Progenitor cell of endocrine pancreas (in vitro differentiated cells): ENCODE measurements at places on chromosomes 12 and 14.

DNA sequence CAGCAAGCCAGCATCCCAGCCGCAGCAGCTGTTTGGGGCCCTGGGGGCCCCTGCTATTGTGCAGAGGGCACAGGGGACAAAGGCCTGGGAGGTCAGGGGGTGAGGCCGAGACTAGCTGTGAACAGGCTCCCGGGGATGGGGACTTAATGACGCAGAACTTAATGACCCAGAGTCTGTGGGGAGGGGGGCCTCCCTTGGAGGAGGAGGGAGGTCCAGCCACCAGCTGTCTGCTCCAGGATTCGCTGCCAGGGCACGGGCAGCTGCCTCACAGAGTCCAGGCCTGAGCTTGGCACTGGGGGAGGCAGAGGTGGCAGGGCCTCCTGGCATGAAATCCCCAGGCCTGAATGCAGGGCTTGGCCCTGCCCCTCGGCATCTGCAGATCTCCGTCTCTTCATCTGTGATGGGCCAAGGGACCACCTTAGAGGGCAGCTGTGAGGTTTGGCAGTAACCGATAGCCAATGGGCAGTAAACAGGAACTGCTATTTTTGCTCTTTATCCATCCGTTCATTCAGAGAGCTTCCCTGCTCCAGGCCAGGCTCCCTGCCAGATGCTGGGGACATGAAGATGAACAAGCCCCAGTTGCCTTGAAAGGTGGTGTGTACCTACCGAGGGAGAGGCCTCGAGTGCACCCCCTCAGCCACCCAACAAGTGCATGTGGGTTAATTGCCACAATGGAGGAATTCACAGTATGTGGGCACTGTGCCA, 6.7 kb downstream of the FAM222A start:
- peaks cover 36% of the 10 kb centered on the region for H3K27me3 ChIP-seq
- H3K27ac ChIP-seq = no peak overlapping the region
- H3K4me1 ChIP-seq = peaks cover 10% of the 10 kb centered on the region

DNA sequence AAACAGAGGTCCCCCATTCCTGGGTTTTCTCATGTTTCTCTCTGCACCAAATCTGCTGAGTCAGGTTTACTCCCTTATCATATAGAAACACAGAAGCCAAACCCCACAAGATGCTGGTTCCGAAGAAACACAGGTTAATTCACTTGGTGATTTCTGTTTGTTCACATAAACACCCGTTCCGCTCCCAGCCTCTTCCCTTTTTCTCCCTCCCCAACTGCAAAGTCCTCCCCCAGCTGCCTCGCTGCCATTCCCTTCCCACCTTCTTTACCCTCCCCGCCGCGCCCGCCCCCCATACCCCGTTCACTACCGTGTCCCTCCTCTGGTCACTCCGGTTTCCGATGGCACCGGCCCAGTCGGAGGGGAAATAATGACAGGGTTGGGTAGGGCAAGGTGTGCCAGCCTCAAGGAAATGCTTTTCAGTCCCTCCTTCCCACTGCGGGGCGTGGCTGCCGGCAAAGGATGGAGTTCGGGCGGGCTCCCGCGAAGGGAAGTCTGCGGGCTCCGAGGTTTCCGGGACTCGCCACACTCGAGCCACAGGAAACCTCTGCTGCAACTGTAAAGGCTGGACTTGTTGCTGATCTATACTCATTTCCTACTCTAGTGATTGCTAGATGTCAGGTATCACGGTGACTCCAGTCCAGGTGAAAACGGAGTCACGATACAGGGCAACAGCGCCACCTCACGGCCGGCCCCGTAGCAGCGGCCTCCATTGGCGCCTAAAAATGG, at the start of gene STYK1:
STYK1 (minus strand) TSS at position 394 of the 726 bp plus-strand sequence. CDS start 39,434 bp downstream, outside the sequence.
- H3K27me3 ChIP-seq = peaks cover 22% of the 10 kb centered on the region
- no peaks in the 10 kb centered on the region for H3K36me3 ChIP-seq
- peaks cover 3% of the 10 kb centered on the region for H3K4me1 ChIP-seq
- H3K27ac ChIP-seq = peak within 1 kb of the TSS; percentile 70
- DNase-seq = peak; percentile 86
- peak within 1 kb of the TSS; percentile 75 for H3K4me3 ChIP-seq

DNA sequence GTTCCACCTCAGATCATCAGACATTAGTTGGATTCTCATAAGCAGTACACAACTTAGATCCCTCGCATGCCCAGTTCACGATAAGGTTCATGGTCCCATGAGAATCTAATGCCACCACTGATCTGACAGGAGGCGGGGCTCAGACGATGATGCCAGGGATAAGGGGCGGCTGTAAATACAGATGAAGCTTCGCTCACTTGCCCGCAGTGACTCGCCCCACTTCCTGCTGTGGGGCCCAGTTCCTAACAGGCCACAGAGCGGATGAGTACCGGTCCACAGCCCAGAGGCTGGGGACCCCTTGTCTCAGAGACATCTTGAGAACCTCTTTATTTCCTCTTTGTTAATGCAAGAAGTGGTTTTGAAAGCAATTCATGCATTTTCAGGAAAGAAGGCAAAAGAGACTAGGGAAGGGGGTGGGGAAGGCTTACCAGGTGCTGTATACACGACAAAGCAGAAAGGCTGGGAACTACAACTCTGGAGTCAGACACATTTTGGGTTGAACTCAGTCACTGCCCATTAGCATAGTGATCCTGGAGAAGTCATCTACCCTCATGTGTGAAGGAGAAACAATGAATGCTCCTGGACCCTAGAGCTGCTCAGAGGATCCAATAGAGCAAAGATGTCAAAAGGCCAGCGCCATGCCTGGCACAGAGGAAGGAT, 68.7 kb downstream of the EID3 start:
- peaks cover 3% of the 10 kb centered on the region for H3K27me3 ChIP-seq
- no peak for DNase-seq
- H3K27ac ChIP-seq = no peak overlapping the region
- H3K4me3 ChIP-seq = no peak overlapping the region
- peaks cover 3% of the 10 kb centered on the region for H3K36me3 ChIP-seq
- peaks cover 3% of the 10 kb centered on the region for H3K4me1 ChIP-seq

GRCh38 chr14:39175445-39176262, 600 bp downstream of the PNN start:
- H3K4me1 ChIP-seq = peaks cover 16% of the 10 kb centered on the region
- H3K27me3 ChIP-seq = no peaks in the 10 kb centered on the region

GRCh38 chr12:12791756-12792369, 6.4 kb downstream of the APOLD1 start:
- peaks cover 3% of the 10 kb centered on the region for H3K36me3 ChIP-seq
- H3K27me3 ChIP-seq = peaks cover 10% of the 10 kb centered on the region
- peak overlapping the region; percentile 22 for H3K27ac ChIP-seq
- no peak for DNase-seq
- peaks cover 24% of the 10 kb centered on the region for H3K4me1 ChIP-seq

DNA sequence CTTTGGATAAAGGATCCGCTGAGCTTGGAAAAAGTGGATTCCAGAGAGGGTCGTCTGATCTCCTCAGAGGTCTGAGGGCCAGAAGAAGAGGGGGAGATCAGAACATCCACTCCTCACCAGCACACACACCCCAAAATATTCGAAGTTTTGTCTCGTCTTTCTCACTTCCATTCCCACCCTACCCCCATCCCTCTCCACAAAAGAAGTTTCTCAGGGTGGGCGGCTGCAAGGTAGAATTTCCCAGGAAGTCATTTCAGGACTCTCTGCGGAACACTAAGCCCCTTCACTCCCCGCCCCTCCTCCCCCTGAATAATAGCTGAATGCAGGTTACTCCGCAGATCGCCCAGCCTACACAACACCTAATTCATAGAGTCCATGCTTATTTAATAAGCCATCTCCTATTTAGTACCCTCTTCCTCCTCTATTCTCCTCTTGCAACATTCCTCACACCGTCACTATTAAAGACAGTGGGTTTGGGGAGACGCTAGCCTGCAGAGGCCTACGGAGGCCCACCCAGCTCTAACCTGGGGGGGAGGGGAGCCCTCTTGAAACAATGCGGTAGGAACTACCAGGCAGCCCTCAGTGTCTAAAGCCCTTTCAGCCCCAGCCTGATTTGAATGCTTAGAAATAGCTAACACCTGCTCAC, 649 bp upstream of the SALL2 start:
- peaks cover 21% of the 10 kb centered on the region for H3K36me3 ChIP-seq
- H3K4me3 ChIP-seq = peak overlapping the region; percentile 83
- peak overlapping the region; percentile 99 for H3K27ac ChIP-seq
- H3K27me3 ChIP-seq = no peaks in the 10 kb centered on the region
- no peak for DNase-seq

DNA sequence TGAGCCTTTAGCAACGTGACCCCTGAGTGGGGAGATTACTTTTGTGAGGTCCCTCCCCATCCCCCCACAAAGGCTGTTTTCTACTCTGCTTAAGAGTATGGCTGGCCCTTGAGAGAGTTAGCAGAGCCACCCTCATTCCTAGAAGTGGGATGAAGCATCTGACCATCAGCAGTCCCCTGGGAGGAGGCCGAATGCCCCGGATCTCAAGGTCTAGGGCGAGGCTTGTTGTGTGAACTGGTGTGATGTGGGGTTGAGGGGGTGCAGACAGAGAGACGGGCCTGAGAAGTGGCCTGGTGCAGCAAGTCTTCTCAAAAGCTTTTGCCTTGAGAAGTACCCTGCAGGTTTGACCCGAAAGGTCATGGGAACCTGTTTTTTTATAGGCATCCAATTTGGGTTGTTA, 153.0 kb upstream of the FKBP4 start:
- no peak for DNase-seq
- peaks cover 25% of the 10 kb centered on the region for H3K27me3 ChIP-seq
- no peak overlapping the region for H3K4me3 ChIP-seq
- H3K4me1 ChIP-seq = peaks cover 6% of the 10 kb centered on the region
- no peaks in the 10 kb centered on the region for H3K36me3 ChIP-seq
- H3K27ac ChIP-seq = no peak overlapping the region

GRCh38 chr12:43848226-43848507, 12.3 kb downstream of the TMEM117 start:
- H3K36me3 ChIP-seq = peaks cover 32% of the 10 kb centered on the region
- no peak overlapping the region for H3K4me3 ChIP-seq
- H3K4me1 ChIP-seq = peaks cover 2% of the 10 kb centered on the region
- no peaks in the 10 kb centered on the region for H3K27me3 ChIP-seq
- no peak for DNase-seq

- H3K27me3 ChIP-seq = no peaks in the 10 kb centered on the region
- H3K36me3 ChIP-seq = peaks cover 17% of the 10 kb centered on the region
- no peaks in the 10 kb centered on the region for H3K4me1 ChIP-seq
- H3K27ac ChIP-seq = no peak overlapping the region
- no peak overlapping the region for H3K4me3 ChIP-seq
Observed at GRCh38 chr12:27651201-27651600, 45.0 kb upstream of the REP15 start.

DNA sequence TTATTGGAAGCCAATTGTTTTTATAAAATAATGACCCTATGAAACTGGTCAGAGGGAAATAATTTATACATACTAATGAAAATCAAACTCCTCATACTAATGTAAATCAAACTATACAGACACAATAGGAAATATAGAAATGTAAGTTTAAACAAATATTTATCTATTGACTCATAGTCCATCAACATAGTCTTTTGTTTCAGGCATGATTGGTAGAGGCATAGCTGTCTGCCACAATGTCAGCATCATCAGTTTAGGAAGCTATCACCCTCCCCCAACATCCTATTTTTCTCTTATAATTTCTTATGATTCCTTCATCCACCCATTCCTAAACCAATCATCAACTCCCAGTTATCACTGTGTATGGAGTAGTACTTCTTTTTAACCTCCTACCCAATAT, 117.7 kb downstream of the SLC38A6 start:
- H3K27ac ChIP-seq = no peak overlapping the region
- no peaks in the 10 kb centered on the region for H3K36me3 ChIP-seq
- DNase-seq = no peak
- H3K27me3 ChIP-seq = no peaks in the 10 kb centered on the region
- peaks cover 21% of the 10 kb centered on the region for H3K4me1 ChIP-seq

GRCh38 chr12:120125792-120126634, 9.5 kb upstream of the RAB35 start:
- H3K27ac ChIP-seq = no peak overlapping the region
- H3K36me3 ChIP-seq = peaks cover 16% of the 10 kb centered on the region
- DNase-seq = no peak
- no peak overlapping the region for H3K4me3 ChIP-seq
- H3K4me1 ChIP-seq = no peaks in the 10 kb centered on the region

GRCh38 chr14:58078471-58078870, 73.5 kb downstream of the ARMH4 start:
- DNase-seq = no peak
- H3K27me3 ChIP-seq = no peaks in the 10 kb centered on the region
- no peak overlapping the region for H3K27ac ChIP-seq
- peaks cover 6% of the 10 kb centered on the region for H3K36me3 ChIP-seq
- H3K4me1 ChIP-seq = no peaks in the 10 kb centered on the region

DNA sequence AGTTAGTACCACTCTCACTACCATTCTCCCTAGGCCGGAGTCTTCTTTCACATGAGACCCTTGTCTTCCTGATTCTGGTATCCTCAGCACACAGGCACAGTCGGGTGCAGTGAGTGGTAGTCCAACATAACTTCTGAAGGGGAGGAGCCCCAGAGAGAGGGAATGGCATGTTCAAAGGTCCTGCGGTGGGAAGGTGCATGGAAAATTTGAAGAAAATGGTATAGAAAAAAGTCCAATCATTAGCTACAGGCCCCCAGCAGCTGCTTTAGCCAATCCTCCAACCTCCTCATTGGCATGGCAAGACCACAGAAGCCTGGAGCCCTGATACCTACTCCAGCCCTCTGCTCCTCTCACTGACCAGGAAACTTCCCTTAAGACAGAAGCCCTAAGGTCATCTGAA, 96.6 kb downstream of the ZFP36L1 start:
- H3K4me1 ChIP-seq = peaks cover 8% of the 10 kb centered on the region
- H3K4me3 ChIP-seq = no peak overlapping the region
- DNase-seq = no peak
- no peaks in the 10 kb centered on the region for H3K36me3 ChIP-seq
- H3K27ac ChIP-seq = no peak overlapping the region

GRCh38 chr12:20142956-20143355, 225.4 kb upstream of the PDE3A start:
- no peak overlapping the region for H3K4me3 ChIP-seq
- no peaks in the 10 kb centered on the region for H3K27me3 ChIP-seq
- DNase-seq = no peak
- H3K36me3 ChIP-seq = no peaks in the 10 kb centered on the region
- peaks cover 2% of the 10 kb centered on the region for H3K4me1 ChIP-seq

GRCh38 chr12:4353785-4354208, 25.7 kb downstream of the FGF23 start:
- no peaks in the 10 kb centered on the region for H3K27me3 ChIP-seq
- peaks cover 8% of the 10 kb centered on the region for H3K36me3 ChIP-seq
- peak overlapping the region; percentile 21 for H3K27ac ChIP-seq
- no peak for DNase-seq

GRCh38 chr12:56461235-56462159, 6.9 kb upstream of the SPRYD4 start:
- DNase-seq = no peak
- peaks cover 2% of the 10 kb centered on the region for H3K27me3 ChIP-seq
- no peaks in the 10 kb centered on the region for H3K36me3 ChIP-seq

GRCh38 chr12:96720363-96720705, 186.7 kb upstream of the NEDD1 start:
- no peak for DNase-seq
- H3K27ac ChIP-seq = no peak overlapping the region
- no peaks in the 10 kb centered on the region for H3K36me3 ChIP-seq
- H3K4me1 ChIP-seq = peaks cover 3% of the 10 kb centered on the region
- H3K4me3 ChIP-seq = no peak overlapping the region

DNA sequence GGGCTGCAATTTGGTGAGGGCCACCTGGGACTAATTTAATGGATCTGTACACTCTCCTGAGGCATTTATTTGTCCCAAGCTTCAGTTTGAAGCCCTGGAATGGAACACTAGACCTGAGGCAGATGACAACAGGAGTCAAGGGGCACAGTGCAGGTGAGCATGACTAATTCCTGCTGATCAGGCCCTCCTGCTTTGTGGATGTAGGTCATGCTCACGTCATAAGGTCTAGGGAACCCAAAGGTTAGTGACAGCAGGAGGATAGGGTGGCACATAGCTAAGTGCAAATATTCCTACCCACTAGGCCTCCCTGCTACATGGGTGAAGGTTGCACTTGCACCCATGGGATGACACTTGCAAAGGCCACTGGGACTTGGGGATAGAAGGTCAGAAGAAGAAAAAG, 30.8 kb downstream of the SDR9C7 start:
- H3K27me3 ChIP-seq = no peaks in the 10 kb centered on the region
- H3K36me3 ChIP-seq = peaks cover 2% of the 10 kb centered on the region
- H3K4me3 ChIP-seq = no peak overlapping the region
- H3K4me1 ChIP-seq = no peaks in the 10 kb centered on the region
- no peak overlapping the region for H3K27ac ChIP-seq
